ENCODE measurements at places on chromosomes 7 and 10.

DNA sequence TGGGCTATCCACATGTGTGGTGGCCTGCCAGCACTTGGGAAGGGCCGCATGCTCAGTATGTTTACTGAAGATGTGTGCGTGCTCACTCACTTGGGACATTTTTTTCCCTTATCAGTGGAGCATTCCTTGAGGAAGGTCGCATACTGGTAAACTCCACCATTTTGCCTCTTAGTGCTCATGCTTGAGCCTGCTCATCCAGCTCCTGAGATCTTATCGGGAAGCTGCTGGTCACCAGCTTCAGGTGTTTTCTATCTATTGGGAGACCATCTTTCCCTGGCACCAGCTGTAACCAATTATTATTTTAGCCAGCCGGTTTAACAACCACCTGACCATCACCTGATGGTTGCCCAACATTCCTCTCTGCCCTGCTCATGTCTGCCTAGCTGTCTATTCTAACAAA, 35.0 kb upstream of the TRIM24 start:
- no peak overlapping the region for H3K4me3 ChIP-seq
- DNase-seq, result no peak
- H3K27me3 ChIP-seq, result no peaks in the 10 kb centered on the region

DNA sequence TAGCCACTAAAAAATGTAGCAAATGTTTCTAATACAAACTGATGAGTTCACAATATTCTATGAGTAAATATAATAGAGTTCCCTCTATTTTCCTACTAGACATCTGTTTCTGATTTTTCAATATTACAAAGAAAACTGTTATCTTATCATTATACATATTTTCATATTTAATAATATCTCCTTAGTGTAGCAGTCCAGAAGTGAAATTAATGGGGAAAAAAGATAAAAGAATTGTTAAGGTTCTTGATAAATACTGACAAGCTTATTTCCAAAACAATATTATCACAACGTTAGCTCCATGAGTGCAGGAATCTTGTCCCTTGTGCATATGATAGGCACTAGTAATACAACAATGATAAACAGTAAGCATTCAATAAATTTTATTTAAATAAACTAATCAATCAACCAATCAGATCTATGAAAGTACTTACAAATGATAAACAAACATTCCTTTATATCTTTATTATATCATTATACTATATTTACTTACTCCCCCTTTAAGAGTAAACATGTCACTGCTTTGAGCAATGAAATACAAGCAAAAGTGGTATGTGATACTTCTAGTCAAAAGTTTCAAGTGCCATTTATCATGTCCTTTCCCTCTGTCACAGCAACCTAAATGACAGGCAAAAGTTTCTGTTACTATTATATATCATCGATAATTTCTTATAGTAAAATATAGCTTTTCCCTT, 103.1 kb downstream of the IMMP2L start:
- no peaks in the 10 kb centered on the region for H3K36me3 ChIP-seq
- DNase-seq, result no peak
- no peak overlapping the region for H3K4me3 ChIP-seq
- no peak overlapping the region for H3K27ac ChIP-seq
- no peaks in the 10 kb centered on the region for H3K27me3 ChIP-seq

DNA sequence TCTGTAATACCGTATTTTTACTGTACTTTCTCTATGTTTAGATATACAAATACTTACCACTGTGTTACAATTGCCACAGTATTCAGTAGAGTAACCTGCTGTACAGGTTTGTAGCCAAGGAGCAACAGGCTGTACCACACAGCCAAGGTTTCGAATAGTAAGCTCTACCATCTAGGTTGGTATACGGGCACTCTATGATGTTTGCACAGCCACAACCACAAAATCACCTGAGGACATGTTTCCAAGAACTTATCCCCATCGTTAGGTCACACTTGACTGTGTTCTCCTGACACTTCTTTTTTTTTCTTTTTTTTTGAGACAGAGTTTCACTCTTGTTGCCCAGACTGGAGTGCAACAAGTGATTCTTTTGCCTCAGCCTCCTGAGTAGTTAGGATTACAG, 134.6 kb upstream of the TRIM24 start:
- H3K4me3 ChIP-seq, result no peak overlapping the region
- H3K36me3 ChIP-seq, result no peaks in the 10 kb centered on the region
- no peaks in the 10 kb centered on the region for H3K27me3 ChIP-seq
- no peak for DNase-seq
- no peak overlapping the region for H3K27ac ChIP-seq

GRCh38 chr7:70582927-70583895, 548.7 kb upstream of the GALNT17 start:
- H3K36me3 ChIP-seq, result no peaks in the 10 kb centered on the region
- H3K27me3 ChIP-seq, result no peaks in the 10 kb centered on the region
- DNase-seq, result no peak
- no peak overlapping the region for H3K4me3 ChIP-seq
- H3K4me1 ChIP-seq, result peaks cover 9% of the 10 kb centered on the region

GRCh38 chr10:510415-510881, 179.0 kb downstream of the DIP2C start:
- H3K4me1 ChIP-seq, result peaks cover 21% of the 10 kb centered on the region
- no peaks in the 10 kb centered on the region for H3K36me3 ChIP-seq
- no peak overlapping the region for H3K27ac ChIP-seq
